ENCODE measurements at places on chromosomes 16 and 17.

- DNase-seq: no peak
Observed at GRCh38 chr17:38403491-38403890, 24.8 kb upstream of the ARHGAP23 start.

DNA sequence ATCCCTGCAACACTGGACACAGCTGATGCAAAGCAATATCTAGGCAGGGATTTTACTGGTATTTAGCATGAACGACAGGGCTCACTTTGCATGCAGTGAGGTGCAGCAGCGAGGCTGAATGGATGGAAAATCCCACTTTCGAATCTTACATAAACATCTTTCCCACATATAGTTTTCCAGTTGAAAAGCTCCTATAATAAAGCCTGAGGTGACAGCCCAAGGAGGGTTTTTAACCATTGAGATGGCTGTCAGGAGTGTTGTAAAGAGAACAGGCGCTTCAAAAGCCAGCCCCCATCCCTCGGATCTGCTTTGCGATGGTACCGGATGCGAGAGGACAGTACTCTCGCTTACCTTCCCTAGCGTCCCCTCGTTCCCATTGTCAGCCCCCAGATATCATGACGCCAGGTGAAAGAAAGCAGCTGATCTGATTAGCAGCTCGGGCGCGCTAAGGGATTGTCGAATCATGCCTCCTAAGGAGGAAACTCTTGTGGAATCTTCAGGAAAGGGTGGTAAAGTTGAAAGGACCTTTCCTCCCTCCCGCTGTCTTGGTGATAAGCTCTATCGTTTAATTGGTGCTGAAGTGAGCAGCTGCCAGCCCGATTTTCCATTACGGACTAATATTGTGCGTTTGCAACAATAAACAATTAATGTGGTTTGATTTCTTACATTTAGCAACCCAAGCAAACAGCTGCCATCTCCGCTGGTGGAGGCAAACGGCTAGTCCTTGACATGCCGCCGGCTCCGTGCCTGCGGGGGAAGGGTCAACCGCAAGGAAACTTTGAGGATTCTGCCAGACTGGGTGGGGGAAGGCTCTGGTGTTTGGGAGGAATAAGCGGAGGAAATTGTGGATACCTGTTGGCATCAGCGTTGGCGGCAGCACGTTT lies 1.8 kb downstream of the CDH8 start:
- DNase-seq: peak; percentile 63

DNA sequence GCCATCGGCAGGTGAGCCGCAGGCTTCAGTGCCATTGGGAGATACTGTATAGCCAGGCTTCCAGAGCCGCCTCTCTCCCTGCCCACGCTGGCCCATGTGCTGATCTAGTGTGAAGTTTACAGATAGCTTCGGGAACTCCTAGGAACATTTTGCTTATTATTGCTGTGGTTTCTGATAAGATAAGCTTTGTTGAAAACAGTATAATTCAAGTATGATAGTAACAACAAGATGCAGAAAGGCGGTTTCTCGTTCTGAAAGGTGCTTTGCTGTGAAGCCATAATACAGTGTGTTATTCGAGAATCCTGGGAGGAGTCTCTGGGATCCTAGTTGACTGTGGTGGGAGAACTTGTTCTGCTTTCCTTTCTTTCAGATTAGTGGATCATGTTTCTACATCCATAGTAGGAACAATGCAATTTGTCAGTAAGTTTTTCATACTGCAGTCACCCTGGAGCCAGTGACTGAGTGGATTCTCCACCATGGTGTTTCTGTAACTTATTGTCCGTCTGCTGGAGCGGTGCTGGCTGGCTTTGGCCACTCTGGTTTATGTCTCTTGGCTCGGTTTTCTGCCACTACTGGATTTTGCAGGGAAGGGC lies 31.5 kb downstream of the RAB11FIP3 start:
- no peak for DNase-seq

DNA sequence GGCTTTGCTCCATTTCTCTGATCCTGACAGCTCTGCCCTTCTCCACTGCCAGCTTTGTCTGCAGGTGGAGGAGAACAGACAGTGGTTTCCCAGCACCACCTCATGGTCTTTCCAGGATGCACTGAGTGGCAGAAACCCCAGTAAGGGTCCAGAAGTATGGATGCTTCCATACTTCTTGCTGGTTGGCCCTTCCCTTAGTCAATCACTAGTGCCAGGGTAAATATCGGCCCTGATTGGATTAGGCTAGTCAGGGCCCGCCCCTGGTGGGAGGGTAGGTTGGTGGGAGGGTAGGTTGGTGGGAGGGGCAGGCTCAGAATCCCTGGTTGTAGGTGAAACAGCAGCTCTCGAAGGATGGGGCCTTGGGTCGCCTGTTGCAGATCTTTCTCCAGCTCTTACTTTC lies 10.2 kb downstream of the RNF213 start:
- DNase-seq: no peak

DNA sequence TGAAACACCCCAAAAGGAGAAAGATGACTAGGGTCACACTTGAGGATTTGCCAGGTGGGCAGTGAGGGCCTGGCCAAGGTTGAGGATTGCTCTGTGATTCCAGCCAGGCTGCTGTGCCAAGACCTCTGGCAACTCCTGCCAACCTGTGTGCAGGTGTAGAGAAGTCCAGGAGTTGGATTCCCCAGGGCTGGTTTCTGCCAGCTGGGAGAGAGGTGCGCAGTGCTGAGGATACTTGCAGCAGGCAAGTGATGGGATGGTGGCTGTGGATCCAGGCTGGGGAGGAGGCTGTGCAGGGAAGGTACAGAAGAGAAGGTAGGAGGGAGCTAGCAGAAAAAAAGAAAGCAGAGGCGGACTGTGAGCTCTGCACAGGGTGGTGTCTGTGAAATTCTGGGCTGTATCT lies 6.6 kb downstream of the RIPOR1 start:
- DNase-seq: no peak

DNA sequence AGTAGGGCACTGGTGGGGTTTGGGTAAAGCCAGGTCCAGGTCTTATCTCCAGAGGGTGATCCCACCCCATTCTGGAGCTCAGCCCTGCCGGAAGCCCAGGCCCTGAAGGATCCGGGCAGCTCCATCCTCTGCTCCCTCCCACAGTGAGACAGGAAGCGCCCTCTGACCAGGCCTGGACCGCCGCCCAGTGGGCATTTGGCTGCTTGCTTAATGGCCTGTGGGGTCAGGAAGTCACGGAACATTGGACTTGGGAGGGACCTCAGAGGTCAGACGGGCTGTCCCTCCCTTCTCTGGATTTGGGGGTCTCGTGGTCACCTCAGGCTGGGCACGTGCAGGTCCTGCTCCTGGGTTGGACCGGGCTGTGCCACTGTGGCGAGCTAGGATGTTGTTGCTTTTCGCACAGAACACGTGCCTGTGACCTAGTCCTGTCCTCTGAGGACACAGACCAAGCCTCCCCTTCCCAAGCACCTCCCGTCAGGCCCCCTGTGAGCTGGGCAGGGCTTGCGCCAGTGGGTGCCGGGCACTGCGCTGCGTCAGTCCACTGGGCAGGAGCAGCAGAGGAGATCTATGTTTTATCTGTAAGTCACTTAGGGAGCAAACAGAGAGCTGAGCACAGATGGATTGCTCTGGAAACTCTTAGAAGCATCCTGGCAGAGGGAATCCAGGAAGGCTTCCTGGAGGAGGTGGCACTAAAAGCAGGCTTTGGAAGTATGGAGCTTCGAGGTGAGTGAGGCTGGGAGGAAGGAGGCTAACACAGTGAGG lies 49.4 kb upstream of the GSE1 start:
- no peak for DNase-seq

GRCh38 chr17:60156746-60157145 lies 7.0 kb downstream of the CA4 start:
- DNase-seq: no peak

DNA sequence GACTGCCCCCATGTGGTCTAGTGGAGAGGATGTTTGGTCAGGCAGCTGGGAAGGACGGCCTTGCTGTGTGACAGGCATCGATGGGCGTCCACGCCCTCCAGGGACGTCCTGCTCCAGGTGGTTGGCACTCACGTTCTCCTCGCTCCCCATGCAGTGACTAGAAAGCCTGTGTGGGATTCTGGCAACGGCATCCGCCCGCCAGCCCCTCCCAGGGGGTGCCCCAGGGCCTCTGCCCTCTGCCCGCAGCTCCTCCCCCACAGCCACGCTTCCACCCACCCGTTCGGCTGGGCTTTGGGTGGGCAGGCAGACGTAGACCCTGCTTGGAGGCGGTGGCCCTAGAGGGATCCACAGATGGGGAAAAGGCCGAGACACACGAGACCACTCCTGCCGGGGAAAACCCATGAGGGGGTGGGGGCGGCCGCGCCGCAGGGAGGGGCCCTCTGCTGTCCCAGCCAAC lies 4.7 kb upstream of the IL17C start:
- peak; percentile 37 for DNase-seq

DNA sequence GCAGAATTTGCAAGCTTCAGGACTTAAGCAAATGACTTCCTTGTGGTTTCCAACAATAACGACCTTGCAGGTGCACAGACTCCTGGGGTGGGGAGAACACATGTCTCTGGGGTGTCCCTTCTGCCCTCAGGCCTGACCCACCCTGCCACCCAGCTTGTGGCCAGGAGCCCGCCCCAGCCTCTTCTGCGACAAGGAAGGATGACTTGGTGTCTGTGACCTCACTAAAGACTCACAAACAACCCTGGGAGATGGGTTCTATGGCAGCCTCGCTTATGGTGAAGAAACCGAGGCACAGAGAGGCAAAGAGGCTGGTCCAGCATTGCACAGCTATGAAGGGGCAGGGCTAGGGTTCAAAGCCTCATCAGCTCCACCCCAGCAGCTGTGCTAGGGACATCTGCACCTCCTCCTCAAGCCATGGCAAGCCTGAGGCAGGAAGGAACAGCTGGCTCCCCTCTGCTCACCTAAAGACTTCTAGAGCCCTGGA lies 2.6 kb downstream of the ATP2A3 start:
- no peak for DNase-seq

DNA sequence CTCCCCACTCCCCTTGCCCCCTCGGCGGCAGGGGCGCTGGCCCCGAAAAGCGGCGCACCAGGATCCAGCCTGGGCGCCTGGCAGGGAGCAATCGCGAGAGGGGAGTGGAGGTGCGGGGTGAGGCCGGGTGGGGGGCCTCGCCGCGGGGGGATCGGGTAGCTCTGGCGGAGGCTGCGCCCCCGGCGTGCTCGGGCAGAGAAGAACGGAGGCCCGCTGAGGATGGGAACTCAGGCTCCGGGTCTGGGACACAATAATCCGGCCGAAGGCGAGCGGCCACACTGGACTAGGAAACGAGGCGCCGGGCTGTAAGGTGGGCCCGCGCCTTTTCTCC lies 721 bp upstream of the PCGF2 start:
- DNase-seq: no peak

GRCh38 chr17:38431346-38432145 lies 3.3 kb downstream of the ARHGAP23 start:
- DNase-seq: no peak

DNA sequence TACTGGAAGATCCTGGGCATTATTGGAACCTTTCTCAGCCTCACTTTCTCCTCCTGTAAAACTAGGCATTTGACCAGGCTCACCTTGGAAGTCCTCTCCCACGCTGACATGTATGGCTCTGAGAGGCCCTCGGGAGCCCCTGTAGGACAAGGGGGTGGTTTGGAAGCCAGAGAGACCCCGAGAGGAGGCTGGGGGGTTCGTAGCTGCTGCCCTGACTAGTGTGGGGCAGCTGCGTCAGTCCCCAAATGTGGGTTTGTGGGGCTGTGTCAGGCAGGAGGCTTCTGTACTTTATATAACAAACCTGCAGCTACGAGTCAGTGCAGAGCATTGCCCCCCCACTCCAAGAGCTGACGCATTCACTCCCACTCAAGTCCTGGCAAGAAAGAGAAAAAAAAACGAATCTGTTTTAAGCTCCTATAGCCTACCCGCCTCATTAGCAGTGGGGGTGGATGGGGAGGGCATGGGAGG lies 1.8 kb downstream of the CX3CL1 start:
- DNase-seq: peak; percentile 9

GRCh38 chr16:28202147-28202746 lies 9.5 kb downstream of the XPO6 start:
- no peak for DNase-seq

GRCh38 chr17:50661795-50662391 lies 27.2 kb downstream of the ABCC3 start:
- no peak for DNase-seq

DNA sequence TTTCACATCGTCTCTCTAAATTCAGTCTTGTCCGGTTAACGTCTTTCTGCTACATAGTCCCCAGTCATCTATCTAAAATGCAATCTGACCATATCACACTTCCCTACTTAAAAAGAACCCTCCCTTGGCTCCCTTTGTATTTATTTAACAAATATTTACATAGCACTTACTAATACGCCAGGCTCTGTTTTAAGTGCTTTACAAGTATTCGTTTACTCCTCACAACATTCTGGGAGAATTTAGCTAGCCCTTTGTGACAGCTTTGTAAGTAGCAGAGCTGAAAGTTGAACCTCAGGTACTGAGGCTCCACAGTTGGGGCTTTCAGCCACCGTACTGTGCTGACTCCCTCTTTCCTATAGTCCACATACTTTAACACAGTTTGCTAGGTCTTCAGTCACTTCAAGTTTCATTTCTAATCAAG lies 9.2 kb downstream of the PAFAH1B1 start:
- DNase-seq: no peak

GRCh38 chr16:878072-878784 lies 77.7 kb upstream of the GNG13 start:
- DNase-seq: no peak

DNA sequence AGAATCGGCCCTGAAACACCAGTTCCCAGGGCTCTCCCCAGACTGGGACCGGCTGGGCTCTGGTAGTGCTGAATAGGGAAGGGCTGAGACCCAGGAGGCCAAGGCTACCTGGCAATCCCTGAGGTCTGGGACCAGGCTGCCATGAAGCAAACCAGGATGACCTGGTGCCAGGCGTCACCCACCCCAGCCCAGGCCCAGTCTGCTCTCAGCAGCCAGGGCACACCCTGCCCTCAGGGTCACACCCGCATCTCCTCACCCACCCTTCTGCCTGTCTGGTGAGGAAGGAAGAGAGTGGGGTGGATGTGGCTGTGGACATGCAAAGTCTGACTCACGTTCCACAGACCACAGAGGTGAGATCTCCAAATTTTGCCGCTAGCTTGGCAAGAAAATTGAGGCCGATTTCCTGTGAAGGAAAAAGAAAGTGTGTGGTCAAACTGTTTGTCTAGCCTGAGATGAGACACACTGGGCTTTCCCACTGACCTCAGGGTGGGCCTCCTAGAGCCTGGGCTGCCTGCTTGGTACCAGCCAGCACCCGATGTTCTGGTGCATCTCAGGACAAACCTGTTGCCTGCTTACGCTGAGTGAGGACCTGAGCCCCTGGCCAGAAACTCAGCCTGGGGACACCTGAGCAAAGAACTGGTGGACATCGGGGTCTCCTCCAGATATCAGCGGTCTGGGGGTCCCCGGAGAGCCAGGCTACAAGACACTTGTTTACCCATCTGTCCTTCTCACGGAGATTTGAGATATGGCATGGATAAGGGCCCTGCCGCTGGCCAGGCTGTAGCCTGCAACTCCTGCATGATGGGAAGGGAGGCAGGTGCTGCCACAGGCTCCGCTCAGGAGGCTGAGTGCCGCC lies 6.3 kb upstream of the RAB37 start:
- DNase-seq: no peak

Data from retina (tissue), 1 donor.